ENCODE measurements at places on chromosomes 6 and 20.

DNA sequence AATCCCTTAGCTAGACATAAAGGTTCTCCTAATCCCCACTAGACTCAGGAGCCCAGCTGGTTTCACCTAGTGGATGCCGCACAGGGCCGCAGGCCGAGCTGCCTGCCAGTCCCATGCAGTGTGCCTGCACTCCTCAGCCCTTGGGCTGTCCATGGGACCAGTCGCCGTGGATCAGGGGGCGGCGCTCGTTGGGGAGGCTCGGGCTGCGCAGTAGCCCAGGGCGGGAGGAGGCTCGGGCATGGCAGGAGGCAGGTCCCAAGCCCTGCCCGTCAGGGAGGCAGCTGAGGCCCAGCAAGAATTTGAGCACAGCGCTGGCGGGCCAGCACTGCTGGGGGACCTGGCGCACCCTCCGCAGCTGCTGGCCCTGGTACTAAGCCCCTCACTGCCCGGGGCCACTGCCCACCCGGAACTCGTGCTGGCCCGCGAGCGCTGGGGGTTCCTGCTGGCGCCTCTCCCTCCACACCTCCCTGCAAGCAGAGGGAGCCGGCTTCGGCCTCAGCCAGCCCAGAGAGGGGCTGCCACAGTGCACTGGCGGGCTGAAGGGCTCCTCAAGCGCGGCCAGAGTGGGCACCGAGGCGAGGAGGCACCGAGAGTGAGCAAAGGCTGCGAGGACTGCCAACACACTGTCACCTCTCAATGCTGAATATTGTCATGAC is 307.8 kb downstream of the C6orf118 start:
- no peak for DNase-seq

GRCh38 chr6:29759457-29759856 is 36.2 kb downstream of the HLA-F start:
- no peak for DNase-seq

DNA sequence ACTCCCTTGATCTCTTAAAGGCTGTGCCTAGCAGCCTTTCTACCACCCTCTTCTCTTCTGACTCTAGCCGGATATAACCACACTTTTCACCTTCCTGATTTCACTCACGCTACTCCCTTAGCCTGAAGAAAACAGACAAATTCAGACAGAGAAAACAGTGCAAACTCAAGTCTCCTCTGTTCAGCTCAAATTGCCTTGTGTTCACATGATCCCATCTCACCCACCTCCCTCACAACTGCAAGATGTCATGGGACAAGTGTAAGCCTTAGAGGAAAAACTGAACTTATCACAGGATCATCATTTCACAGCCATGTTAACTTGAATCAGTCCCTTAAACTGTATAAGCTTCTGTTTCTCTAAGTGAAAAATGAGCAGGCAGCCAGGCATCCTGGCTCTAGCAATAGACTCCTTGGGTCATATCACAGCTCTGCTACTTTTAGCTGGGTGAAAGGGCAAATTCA is 66.5 kb upstream of the TENT5A start:
- DNase-seq = peak; percentile 10

- no peak for DNase-seq
These were observed 577.5 kb downstream of the PTPRT start for GRCh38 chr20:42611889-42612837.

DNA sequence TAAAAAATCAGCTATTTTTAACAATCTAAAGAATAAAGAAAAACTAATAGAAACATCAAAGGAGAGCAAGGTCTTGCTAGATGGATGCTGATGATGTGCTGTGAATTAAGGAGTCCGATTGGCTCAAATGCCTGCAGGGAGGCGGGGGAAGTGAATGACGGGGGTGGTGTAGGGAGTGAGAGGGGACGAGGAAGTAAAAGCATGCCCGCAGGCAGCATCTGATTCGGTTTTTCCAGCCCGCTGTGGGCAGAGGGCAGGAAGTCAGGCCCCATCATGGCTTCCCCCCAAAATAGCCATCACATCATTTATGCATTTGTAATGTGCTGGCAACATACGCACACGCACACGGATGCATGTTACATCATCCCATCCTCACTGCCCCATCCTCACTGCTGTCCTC is 10.3 kb downstream of the RSPO4 start:
- no peak for DNase-seq

DNA sequence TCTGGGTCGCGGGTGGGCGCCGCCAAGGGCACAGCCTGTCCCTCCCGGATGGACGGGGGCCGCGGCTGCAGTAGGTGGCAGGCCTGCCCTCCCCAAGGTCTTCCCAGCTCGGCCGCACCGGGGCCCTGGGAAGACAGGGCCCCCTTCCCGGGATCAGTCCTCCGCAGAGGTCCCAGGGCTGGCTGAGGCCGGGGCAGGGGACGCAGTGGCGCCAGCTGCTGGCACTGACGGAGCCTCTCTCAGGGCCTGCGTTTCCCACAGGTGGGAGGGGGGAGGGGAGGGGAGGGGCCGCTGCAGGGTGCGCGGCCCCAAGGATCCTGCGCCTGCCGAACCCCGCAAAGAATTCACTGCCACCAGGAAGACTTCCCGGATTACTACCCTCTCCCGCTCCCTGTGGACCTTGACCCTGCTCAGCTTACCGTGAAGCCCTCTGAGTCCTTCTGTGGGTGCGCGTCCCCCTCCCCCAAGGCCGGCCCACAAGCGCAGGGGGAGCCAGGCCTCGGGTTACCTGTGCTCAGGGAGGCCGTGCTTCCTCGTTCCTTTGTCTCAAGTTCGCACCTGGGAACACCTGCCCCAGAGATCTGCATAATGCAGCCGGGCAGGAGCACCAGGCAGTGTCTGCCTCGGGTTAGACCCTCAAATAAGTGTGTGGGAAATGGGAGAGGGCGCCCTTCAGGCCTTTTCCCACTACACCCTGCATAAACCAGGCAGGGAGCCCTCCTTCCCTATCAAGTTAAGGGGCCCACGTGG is 5.1 kb downstream of the LZTS3 start:
- no peak for DNase-seq

GRCh38 chr20:24840121-24840713 is 108.9 kb upstream of the CST7 start:
- DNase-seq = no peak

GRCh38 chr6:100343316-100344077 is 121.2 kb downstream of the SIM1 start:
- DNase-seq = no peak

DNA sequence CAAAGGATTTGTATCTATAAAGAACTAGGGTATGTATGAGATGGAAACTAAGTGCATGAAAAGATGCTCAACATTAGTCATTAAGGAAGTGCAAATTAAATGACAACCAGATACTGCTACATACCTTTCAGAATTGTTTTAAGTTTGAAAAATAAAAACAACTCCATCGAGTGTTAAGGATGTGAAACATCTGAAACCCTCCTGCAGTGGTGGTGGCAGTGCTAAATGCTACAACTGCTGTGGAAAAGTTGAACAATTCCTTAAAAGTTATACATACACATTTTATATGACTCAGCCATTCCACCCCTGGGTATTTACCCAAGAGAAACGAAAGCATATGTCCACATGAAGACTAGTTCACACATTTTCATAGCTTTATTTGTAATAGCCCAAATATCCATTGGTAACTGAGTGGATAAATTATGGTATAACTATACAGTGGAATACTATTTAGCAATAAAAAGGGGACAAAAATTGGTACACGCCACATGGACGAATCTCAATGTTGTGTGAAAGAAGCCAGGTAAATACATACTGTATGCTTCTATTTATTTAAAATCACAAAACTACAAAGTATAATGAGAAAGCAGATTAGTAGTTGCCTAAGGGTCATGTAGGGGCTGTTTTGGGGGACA is 10.6 kb downstream of the ARMH2 start:
- DNase-seq = no peak

DNA sequence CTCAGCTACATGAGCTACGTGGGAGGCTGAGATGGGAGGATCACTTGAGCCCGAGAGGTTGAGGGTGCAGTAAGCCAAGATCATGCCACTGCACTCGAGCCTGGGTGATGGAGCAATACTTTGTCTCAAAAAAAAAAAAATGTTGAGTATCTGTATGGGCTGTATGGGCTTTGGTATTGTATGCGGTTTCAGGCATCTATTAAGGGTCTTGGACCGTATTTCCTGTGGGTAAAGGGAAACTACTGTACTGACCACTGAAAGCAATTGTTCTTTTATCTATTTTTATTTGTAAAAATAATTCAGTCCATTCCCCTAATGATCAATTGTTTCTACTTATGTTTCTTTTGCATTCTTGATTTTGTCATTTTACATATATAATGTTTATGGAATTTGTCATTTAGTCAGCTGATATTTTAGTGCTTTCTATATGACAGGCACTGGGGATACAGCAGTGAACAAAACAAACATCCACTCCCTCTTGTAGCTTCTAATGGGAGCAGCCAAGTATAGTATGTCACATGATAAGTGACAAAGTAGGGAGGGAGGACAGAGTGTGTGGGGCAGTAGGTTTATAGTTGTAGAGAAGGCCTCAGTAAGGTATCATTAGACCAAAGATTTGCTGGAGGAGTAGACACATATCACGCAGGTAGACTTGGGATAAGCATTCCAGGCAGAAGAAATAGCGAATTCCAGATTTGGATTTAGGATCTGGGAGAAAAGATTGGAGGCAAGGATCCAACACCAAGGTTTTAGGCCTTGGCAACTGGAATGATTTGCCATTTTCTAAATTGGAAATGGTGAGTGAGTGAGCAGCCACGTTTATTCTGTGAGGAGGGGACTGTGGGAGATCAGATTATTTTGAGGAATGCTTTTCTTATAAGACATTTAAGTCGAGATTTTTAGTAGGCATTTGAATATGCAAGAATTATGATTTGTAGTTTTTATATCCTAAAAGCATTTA is 6.0 kb downstream of the PCMT1 start:
- DNase-seq = peak; percentile 84

DNA sequence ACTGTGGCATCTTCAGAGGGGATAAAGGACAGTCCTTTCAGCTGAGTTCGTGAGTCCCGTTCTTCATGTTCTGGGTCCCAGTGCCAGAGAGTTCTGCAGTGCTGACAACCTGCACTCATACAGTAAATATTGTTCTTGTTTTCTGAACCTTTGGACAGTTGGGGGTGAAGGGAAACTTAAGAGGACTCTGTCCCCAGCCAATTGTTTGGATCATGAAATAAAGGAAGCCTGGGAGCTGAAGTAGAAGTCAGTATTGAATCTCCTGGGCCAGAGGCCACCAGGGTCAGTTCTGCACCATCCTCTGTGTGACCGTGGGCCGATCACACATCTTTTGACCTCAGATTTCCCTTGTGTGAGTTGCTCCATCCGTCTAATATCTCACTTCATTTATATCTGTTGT is 3.2 kb downstream of the SLC2A12 start:
- no peak for DNase-seq

DNA sequence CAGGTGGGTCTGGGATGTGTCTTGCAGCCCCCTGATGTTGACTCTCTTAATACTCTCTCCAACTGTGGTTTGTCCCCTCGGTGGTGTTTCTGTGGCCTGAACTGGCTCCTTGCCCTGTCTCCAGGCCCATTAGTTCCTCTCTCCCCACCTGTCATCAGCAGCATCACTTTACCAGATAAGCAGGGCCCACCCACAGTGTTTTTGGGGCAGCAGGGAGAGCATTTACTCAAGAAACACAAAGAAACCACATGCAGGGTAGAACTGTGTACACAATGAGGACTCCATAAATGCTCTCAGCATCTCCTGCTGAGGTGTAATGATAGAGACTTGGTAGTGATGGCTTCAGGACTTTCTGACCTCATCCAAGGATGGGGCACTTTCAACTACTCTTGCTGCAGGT is 20.2 kb upstream of the MRPS18A start:
- no peak for DNase-seq

GRCh38 chr6:80742481-80742880 is 636.0 kb downstream of the BCKDHB start:
- peak; percentile 9 for DNase-seq

- DNase-seq = no peak
These were observed 104.6 kb upstream of the AKIRIN2 start for GRCh38 chr6:87806635-87807034.

DNA sequence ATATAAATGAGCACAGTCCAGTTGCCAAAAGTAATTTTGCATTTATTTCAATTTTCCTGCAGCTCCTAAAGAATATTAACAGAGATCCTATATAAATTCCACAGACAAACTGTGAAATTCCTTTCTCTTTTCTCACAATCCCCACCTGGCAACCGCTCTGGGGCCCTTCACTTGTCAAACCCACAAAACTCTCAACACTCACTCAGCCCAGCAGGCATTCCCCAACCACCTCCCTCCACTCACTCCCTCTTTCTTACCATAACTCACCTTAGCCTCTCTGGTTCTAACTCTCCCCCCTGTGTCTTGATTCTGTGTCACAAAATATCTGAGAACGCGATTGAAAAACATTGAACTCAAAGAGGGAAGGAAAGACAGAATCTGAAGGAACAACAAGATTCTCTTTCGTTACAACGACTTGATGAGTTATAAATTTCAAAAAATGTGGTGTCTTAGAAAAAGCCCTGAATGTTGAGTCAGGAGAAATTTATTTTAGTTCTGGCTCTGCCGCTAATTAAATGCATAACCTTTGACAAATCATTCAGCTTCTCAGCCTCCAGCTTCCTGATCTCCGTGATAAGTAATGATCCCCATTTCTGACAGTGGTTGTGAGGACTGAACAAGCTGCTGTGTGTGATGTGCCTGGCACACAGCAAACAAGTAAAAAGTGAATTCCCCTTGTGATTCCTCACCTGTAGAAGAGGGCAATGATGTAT is 87.9 kb downstream of the UNC5CL start:
- no peak for DNase-seq

- DNase-seq = no peak
These were observed 414.9 kb upstream of the PTCHD4 start for GRCh38 chr6:48525849-48526248.

DNA sequence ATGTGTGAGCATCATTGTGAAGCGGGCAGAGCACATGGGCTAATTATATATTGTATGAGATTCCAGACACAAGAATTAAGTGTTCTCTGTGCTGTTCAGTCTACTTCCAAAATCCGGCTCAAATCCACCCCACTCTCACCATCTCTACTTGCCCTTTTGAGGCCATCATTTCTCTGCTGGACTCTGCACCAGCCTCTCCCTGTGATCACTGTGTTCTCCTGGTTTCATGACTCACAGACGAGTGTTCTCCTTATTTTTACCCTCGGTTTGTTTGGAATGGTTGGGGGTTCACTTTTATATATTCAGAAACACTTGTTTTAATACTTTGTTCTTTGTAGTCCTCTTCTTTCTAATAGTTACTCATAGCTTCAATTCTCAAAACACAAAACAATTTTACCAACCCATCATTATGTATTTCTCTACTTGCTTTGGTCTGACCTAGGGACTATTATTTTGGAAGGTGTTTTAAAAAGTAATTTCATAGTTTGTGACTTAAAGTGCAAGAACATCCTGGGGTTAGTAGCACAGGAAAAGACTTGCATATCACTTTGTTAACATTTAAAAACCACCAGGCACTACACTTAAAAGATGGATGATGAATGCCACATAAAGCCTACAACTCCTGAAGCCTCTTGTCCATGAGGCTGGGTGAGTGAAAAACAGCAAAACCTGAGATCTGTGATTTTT is 82.7 kb downstream of the UST start:
- DNase-seq = no peak

DNA sequence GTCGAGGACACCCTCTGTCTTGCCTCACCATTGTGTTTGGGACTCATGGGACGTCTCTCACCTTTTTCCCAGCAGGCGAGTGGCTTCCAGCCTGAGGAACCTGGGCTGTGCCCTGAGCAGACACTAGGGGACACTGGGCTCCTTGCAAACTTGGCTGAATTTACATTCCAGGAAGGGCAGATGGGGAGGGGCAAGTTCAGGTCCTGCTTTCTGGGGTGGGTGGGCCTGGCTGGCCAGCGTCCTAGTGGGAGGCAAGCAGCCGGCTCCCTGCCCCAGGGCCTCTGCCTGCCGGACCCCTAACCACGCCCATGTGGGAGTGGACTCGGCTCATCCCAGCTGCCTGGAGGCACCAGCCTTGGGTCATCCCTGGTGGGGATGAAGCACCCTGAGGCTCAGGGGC is 48.2 kb upstream of the MLN start:
- DNase-seq = no peak

- no peak for DNase-seq
These were observed 55.6 kb upstream of the FOXC1 start for GRCh38 chr6:1554141-1554475.

Measured in pons (tissue), 1 donor.